ENCODE measurements at places on chromosomes 1 and 21.

GRCh38 chr1:173857363-173857917 lies 10.3 kb downstream of the GAS5 start:
- DNase-seq = no peak

DNA sequence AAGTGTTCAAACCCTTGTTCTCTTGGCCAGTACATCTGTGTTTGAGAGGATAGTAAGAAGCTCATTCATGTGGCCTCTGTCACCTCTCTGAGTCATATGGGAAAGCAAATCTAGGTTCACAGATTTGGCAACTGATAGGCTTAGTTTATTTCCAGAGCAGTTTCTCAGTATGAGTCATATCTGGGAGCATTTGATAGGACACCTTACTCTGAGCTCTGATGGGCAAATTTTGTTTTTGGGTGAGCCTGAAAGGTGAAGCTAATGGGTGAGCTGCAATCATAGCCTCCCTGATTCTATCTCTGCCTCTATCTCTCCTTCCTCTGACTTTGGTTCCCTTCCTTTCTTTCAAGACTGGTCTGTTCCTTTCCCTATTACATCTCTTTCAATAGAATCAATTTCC lies 134.4 kb downstream of the S1PR1 start:
- no peak for DNase-seq

GRCh38 chr1:247493106-247493505 lies 35.2 kb upstream of the OR2B11 start:
- DNase-seq = no peak

- DNase-seq = no peak
These were observed 158.5 kb upstream of the PRMT6 start for GRCh38 chr1:106897976-106898375.

DNA sequence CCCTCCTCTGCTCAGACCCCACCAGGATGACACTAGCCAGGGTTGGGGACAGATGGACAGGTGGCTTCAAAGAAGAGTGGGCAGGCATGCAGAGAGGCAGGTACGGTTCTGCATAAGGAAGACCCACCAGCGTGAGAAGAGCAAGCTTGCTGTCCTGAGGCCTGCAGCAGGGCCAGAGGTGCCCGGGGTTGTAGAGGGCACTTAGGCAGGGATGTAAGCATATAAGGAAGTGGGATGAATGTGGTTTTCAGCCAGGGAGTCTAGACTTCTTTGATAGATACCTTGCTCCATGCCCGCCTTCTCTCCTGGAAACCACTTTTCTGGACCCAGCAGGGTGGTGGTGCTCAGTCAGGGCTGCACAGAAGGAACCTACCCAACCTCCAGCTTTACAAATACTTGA lies 1.4 kb downstream of the TTC39A start:
- no peak for DNase-seq

GRCh38 chr1:8239306-8240023 lies 78.4 kb upstream of the SLC45A1 start:
- DNase-seq = no peak

All from CD4-positive, alpha-beta T cell treated with Interleukin-17A for 1 hour (primary cell).